Midbrain (tissue), 1 donor: ENCODE measurements at places on chromosomes 7 and 10.

GRCh38 chr7:123871998-123872867 lies 27.3 kb downstream of the HYAL4 start:
- peak; percentile 16 for DNase-seq

- peak; percentile 60 for DNase-seq
These were observed 52.5 kb downstream of the PRF1 start for GRCh38 chr10:70549962-70550458.

DNA sequence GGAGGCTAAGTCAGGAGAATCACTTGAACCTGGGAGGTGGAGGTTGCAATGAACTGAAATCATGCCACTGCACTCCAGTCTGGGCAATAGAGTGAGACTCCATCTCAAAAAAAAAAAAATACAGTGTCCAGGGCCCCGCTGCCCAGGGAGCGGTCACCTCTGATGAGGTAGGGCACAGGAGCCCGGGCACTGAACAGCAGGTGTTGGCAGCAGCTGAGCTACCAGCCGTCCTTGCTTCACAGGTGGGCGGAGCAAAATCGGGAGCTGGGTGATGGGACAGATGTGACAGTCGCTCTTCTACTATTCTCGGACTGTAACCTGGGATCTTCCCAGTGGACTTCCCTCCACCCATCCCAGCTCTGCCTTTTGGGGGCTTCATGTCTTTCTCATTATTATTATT lies 49.4 kb downstream of the GTF2IRD1 start:
- no peak for DNase-seq

DNA sequence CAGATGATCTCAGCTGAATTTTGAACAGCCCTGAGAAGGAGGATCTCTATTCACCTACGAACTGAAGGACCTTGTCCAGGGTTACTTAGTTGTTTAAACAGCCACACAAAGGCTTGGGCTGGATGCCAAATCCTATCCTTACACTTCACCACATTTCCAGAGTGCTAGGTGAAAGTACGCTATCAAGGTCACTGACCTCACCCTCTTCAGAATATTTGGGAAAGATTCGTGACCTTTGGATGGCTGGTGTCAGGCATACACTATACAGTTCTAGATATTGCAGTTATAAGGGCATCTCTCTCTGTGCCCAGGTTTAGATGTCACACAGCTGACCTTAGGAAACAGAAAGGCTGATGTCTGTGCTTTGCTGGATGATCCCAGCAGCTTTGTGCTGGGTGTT lies 61.2 kb upstream of the ABLIM1 start:
- DNase-seq, result no peak

GRCh38 chr7:10934292-10934691 lies 39.4 kb upstream of the PHF14 start:
- no peak for DNase-seq

DNA sequence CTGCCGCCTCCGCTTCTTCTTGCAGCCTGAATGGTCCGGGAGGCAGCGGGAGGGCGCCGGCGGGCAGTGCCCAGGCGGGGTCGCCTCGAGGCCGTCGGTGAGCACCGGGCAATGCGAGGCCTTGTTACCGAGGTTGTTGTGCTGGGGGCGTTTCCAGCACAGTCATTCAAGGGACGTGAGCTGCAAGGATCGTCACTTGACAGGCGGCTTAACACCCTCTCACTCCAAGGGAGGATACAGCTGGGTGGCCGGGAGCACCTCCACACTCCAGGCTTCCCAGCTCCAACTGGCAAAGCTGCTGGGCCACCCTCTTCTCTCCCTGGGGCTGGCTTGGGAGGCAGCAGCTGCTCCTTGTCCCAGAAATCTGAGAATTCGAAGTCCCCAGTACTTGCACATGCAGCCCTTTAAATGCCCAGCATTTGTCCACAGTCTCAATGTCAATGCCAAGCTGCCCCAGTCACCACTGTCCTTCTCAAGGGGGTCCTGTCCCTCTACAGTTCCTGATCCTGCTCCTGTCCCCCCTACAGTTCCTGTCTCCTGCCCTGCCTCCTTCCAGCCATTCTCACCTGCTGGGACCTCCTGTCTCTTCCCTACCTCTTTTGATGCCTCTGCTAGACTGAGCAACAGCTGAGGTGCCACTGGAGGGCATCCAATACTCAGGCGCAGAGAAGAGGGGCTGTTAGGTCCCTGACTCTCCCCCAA lies 4.4 kb upstream of the HOXA11 start:
- no peak for DNase-seq

DNA sequence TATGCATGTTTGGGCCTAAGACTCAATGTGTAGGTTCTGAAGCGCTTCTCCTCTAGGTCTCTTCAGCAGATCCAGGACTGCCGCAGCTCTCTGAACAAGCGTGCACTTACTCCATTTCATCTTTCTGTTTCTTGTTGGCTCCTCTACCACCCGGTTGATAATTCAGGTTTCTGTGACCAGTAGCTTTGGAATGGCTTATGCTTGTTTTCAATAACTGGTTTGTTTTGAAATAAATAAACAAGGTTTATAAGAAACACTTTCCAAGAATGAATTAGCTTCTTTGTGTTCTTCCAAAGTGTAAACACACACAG lies 1.5 kb downstream of the MDFIC start:
- peak; percentile 34 for DNase-seq

GRCh38 chr7:29405891-29406290 lies 157.7 kb upstream of the PRR15 start:
- DNase-seq, result no peak

DNA sequence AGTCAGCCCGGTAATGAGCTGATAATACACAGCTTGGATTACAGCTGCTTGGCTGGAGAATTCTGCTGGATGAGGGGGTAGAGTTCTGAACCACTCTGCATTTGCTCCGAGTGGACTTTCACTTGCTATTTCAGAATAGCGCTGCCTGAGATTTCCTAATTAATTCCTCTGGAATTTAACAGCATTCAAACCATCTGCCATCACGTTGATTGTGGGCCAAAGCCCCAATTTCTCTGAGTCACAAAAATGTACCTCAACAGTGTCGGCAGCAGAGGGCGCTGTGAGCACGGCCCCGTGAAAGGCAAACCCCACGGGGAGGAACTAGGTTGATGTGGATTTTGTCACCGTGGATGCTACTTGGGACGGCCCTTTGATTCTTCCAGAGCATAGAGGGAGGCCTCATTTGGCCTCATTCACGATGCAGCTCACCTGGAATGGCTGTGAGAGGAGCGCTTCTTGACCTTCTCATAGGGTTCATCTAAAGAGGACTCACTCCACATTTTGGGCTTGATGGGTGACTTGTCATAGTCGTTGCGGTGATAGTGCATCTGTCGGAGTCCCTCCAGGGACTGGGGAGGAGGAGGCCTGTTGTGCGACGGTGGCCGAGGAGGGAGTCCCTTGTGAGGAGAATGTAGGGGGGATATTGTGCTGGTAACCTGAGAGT lies 73.3 kb downstream of the PRPF18 start:
- peak; percentile 78 for DNase-seq

GRCh38 chr7:103504505-103505135 lies 58.6 kb upstream of the SLC26A5 start:
- no peak for DNase-seq

- peak; percentile 80 for DNase-seq
These were observed 120.1 kb downstream of the ELAPOR2 start for GRCh38 chr7:86939197-86939814.

GRCh38 chr7:74575083-74575784 lies 82.3 kb upstream of the GTF2I start:
- no peak for DNase-seq

DNA sequence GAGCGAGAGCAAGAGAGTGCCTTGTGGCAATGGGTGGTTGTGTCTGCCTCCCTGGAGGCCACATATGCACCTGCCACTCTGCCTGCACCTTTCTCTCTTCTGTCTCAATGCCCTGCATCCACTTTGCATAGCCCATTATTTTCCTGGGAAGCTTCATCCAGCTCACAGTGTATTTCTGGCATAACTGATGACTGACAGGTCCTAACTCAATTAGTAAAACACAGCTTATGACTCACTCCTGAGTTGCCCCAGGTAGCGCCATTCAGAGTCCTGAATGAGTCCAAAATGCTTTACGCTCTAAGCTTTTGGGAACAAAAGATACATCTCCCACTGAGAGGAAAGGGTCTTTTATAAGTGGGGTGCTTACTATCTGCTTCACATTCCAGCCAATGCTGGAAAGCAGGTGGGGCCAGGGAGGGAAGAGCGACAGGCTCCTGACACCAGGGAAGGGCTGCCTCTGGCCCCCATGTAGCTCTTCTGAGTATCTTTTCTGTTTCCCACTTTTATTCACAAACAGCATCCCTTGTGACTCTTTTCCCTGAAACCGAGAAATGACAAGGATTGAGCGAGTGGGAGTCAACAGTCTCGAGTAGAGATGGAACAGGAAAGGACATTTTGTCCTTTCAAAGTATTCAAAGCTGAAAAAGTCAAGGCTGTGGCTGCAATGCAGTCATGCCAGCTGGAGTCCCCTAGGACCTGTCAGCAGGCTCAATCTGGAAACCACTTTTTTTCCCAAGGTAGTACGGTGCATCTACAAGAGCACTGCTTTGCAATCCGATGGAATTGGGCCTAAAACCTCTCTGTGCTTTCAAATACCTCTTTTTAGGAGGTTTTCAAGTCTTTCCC lies 479.3 kb upstream of the PODXL start:
- no peak for DNase-seq

- no peak for DNase-seq
These were observed 517 bp downstream of the SRGN start for GRCh38 chr10:69088471-69088769.

GRCh38 chr7:94154182-94154581 lies 150.0 kb upstream of the BET1 start:
- no peak for DNase-seq

GRCh38 chr10:79942261-79943185 lies 6.4 kb downstream of the SFTPD start:
- no peak for DNase-seq

GRCh38 chr10:59582780-59583179 lies 126.9 kb downstream of the SLC16A9 start:
- DNase-seq, result no peak

- DNase-seq, result no peak
These were observed 262.2 kb downstream of the KIF20B start for GRCh38 chr10:89963451-89964102.

- DNase-seq, result no peak
These were observed 82.6 kb downstream of the PTPRE start for GRCh38 chr10:127989481-127990012.

DNA sequence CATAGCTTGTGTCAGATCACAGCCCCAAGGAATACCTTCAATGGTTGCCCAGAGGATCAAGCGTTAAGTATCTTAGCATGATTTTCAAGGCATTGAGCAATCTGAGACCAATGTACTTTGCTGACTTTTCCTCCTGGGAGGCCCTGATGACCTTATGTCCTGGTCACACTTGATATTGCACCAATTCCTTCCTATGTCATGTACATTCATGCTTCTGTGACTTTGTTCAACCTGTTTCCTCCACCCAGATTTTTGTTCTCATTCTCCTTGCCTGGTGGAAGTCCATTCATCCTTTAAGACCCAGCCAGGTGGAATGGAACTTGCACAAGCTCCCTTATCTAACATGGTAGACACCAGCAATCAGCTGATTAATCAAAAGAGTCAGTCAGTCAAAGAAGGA lies 160.8 kb downstream of the PFKFB3 start:
- no peak for DNase-seq

DNA sequence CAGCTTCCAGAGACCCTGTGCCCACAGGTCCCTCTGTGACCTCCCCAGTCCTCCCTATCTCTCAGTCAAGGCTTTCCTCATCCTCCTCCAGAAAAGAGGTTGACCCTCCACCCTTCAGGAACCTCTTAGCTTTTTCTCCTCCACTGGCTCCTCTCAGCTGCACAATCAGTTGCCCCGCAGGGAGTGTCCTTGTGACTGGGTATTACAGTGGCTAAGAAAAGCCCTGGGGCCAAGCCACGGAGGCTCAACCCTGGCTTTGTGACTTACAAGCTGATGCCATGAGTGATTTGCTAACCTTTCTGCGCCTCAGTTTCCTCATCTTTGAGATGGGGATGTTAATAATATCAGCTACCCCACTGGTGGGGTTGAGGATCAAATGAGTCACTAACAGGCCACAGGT lies 66.4 kb upstream of the ZMIZ1 start:
- DNase-seq, result no peak

DNA sequence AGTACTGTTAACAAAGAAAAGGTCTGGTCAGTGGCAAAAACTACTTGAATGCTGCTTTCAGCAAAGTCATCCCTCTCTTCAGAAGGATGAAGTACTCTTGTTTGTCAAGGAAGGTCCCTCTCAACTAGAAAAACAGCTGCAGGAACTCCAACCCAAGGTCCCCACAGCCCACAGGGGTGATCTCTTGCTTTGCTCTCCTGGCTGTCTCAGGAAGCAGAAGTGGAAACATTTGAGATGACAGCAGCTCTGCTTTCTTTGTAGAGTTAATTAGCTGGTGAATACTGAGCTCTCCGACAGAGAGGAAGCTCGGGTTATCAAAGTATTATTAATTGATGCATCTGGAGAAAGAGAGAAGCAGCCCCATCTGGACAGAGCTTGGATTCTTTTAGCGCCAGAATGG lies 25.4 kb upstream of the LRGUK start:
- no peak for DNase-seq

DNA sequence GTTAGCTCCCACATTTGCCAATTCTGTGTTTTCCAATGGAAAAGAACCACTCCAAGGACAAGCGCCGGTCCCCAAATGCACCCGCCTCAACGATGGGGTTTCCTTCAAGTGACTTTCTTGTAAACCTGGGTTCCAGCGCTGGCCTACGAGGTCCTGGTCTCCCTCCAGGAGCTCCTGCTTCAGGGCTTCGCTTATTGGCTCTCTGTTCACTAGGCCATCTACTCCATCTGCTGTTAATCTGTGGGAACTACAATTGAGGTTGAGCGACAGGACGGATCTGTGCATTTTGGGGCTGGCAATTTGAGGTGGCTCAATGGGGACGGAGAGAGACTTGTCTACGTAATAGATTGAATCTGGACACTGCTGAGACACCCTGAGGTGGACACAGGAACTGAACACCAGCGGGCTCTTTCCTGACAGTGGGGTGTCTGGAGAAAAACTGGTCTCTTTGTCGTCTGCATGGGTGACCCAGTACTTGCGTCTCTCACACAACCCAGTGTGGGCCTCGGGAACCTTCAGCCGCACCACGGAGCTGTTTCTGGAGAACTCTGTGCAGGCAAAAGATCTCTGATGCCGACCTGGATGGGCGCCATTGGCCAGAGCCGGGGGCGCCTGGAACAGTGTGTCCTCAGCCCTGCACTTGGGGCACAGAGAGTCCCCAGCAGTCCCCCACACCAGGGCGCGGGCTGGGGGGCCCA lies 115.9 kb upstream of the ADAM12 start:
- DNase-seq, result peak; percentile 70

GRCh38 chr7:52053525-52053924 lies 736.9 kb upstream of the COBL start:
- no peak for DNase-seq

- peak; percentile 32 for DNase-seq
These were observed at the start of gene KIAA1217 for GRCh38 chr10:24208661-24209431. Gene KIAA1217 (plus strand): TSS chr10:24209138. CDS start chr10:24209194, 56 bp downstream.

DNA sequence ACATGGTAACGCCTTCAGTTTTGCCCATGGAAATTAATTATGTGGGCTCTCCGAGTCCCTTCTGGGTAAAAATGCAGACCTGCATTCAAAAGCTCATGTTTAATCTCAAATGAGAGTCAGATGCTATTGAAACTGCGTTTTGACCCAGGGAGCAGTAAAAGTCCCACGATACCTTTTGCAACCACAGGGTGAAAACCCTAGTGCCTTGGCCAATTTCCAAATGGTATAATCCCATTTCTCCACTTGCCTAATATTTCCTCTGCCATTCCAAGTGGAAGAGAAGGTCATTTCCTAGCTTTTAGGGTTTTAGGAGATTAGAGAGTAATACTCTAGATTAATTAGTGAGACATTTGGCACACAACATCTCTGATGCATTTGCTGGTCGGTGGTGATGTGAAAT lies 132.5 kb downstream of the NRP1 start:
- DNase-seq, result no peak

GRCh38 chr10:3217301-3217700 lies 44.7 kb upstream of the PITRM1 start:
- no peak for DNase-seq

- no peak for DNase-seq
These were observed 1.9 kb downstream of the TTYH3 start for GRCh38 chr7:2633538-2634266.
